Effector memory CD8-positive, alpha-beta T cell (primary cell): ENCODE measurements at places on chromosomes 3 and 15.
A peak's percentile ranks its signal among the peaks of the same experiment; 100 is the strongest.

DNA sequence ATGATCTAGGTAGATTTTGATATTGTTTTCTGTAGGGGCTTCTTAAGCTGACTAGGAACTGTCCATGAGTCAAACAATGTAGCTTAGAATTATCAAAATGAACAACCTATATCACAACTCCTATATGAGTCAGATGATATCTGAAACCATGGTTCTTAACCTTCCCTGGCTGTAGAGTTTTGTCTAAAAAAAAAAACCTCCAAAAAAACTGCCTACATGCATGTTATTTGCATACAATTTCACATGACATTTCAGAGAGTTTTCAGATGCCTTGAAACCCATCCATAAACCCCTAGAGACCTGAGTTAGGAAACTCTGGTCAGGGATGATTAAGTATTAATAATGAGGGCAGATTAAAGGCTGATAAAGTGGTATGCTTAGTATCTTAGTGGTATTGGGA, 157.0 kb downstream of the CHST2 start:
- H3K36me3 ChIP-seq, result no peaks in the 10 kb centered on the region
- H3K27me3 ChIP-seq, result no peaks in the 10 kb centered on the region

GRCh38 chr3:167450195-167450594, 23.6 kb downstream of the SERPINI2 start:
- H3K4me1 ChIP-seq, result no peaks in the 10 kb centered on the region
- H3K27me3 ChIP-seq, result no peaks in the 10 kb centered on the region
- H3K27ac ChIP-seq, result no peak overlapping the region
- no peak for DNase-seq
- H3K36me3 ChIP-seq, result no peaks in the 10 kb centered on the region

GRCh38 chr15:43879386-43880355, 52.9 kb downstream of the WDR76 start:
- DNase-seq, result no peak
- H3K4me3 ChIP-seq, result no peak overlapping the region
- no peak overlapping the region for H3K27ac ChIP-seq
- no peaks in the 10 kb centered on the region for H3K4me1 ChIP-seq
- H3K36me3 ChIP-seq, result no peaks in the 10 kb centered on the region
- H3K27me3 ChIP-seq, result no peaks in the 10 kb centered on the region

DNA sequence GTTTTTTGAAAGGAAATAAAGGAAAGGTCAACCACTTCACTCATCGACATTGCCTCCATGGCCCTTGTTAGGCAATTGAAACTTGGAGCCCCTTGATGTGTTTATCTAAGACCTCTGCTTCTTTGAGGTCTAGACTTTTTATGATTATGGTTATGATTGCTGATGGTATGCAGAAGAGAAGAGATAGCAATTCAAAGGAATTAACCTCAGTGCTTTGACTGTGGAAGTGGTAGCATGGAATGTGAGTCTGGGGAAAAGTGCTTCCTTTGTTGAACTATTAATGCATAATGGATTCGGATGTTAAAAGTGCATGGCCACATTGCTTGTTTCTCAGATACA, 46.1 kb downstream of the FNDC3B start:
- H3K27me3 ChIP-seq, result no peaks in the 10 kb centered on the region
- DNase-seq, result no peak
- no peaks in the 10 kb centered on the region for H3K36me3 ChIP-seq
- no peak overlapping the region for H3K4me3 ChIP-seq
- no peak overlapping the region for H3K27ac ChIP-seq

DNA sequence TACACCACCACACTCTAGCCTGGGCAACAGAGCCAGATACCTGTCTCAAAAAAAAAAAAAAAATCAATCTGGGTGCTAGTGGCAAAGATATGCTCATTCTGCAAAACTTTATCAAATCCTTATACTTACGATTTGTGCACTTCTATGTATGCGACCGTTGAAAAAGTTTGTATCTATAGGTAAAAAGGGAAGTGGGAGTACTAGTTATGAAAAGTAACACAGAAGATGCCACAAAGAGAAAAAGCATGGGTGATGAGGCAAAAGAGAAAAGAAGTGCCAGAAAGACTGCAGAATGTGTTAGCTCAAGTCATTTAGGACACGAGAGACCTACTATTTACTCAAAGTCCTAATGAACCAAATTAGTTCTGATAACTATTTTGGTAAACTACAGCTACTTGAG, 407.8 kb downstream of the SHQ1 start:
- no peak overlapping the region for H3K4me3 ChIP-seq
- H3K4me1 ChIP-seq, result peaks cover 68% of the 10 kb centered on the region
- no peak for DNase-seq
- H3K36me3 ChIP-seq, result peaks cover 9% of the 10 kb centered on the region

- H3K27me3 ChIP-seq, result peaks cover 15% of the 10 kb centered on the region
- no peak overlapping the region for H3K4me3 ChIP-seq
- H3K27ac ChIP-seq, result no peak overlapping the region
- H3K4me1 ChIP-seq, result no peaks in the 10 kb centered on the region
- no peak for DNase-seq
These were observed 300.1 kb downstream of the RORA start for GRCh38 chr15:60928970-60929369.

GRCh38 chr15:44490622-44491021, 46.3 kb upstream of the EIF3J start:
- H3K36me3 ChIP-seq, result peaks cover 62% of the 10 kb centered on the region
- no peaks in the 10 kb centered on the region for H3K27me3 ChIP-seq
- H3K27ac ChIP-seq, result no peak overlapping the region
- H3K4me1 ChIP-seq, result peaks cover 1% of the 10 kb centered on the region

DNA sequence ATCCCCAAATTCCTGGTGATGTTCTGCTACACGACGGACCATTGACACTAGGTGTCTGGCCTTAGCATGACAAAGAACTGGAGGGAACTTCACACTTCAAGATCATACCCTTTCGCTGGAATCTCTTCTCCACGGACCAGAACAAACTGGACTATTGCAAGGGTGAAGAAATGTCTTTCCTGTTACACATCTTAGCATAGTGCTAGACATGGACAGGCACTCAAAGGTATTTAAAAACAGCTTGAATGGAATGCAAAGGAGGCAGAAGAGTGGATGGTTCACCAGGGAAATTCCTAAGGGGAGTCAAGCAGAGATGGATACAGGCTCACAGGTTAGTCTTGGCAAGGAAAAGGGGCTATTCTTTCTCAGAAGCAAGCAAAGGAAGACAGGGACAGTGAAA, 33.5 kb upstream of the PDZRN3 start:
- H3K27ac ChIP-seq, result no peak overlapping the region
- H3K36me3 ChIP-seq, result no peaks in the 10 kb centered on the region
- no peak for DNase-seq
- H3K4me3 ChIP-seq, result no peak overlapping the region
- no peaks in the 10 kb centered on the region for H3K27me3 ChIP-seq

DNA sequence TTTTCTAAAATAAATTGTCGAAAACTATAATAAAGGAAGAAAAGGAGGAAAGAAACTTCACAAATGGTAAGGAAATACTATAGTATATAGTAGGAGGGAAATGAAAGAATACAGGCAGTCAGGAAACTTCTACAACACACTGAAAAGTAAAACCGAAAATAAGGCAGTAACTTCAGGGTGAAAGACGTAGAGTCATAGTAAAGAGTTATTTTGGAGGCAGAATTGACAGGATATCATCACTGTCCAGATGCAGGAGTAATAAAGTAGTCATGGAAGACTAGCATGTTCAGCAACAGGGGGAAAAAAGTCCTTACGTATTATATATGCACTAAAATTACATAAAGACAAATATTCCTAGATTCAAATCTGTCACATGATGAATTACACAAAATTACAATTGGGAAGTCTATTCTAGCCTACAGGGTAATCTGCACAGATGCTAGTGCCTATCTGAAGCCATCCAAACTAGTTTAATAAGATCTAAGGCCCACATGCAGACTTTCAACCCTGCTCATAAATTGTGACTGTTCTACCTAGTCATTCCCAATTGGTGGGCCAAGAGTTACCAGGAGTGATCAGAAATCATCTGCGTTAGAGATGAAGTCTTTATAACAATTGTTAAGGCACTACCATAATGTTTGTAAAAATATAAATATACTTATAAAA, 14.0 kb downstream of the VPS13C start:
- H3K4me1 ChIP-seq, result peaks cover 15% of the 10 kb centered on the region
- H3K36me3 ChIP-seq, result peaks cover 12% of the 10 kb centered on the region
- no peak for DNase-seq
- peak overlapping the region; percentile 28 for H3K4me3 ChIP-seq

GRCh38 chr15:100330221-100330620, 11.6 kb downstream of the ADAMTS17 start:
- no peak for DNase-seq
- peak overlapping the region; percentile 74 for H3K4me3 ChIP-seq
- H3K27ac ChIP-seq, result peak overlapping the region; percentile 11
- H3K36me3 ChIP-seq, result no peaks in the 10 kb centered on the region
- peaks cover 58% of the 10 kb centered on the region for H3K4me1 ChIP-seq

GRCh38 chr15:55897560-55898336, 95.7 kb downstream of the NEDD4 start:
- H3K4me1 ChIP-seq, result no peaks in the 10 kb centered on the region
- DNase-seq, result no peak
- no peaks in the 10 kb centered on the region for H3K27me3 ChIP-seq
- H3K4me3 ChIP-seq, result no peak overlapping the region

DNA sequence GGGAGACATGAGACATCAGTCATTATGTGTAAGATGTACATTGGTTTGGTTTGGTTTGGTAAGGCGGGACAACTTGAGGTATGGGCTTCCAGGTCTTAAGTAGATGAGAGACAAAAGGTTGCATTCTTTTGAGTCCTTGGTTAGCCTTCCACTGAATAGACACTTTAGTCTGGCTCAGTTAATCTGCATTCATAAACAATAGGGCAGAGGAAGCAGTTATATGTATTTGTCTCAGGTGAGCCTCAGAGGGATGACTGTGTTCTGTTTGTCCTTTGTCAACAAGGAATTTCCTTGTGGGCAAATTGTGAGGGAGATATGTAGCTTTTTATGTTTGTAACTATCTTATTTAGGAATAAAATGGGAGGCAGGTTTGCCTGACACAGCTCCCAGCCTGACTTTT, 50.4 kb downstream of the TCF12 start:
- H3K27ac ChIP-seq, result no peak overlapping the region
- DNase-seq, result no peak

- no peak overlapping the region for H3K27ac ChIP-seq
- H3K36me3 ChIP-seq, result no peaks in the 10 kb centered on the region
- H3K4me3 ChIP-seq, result no peak overlapping the region
- no peaks in the 10 kb centered on the region for H3K4me1 ChIP-seq
- no peak for DNase-seq
These were observed 223.2 kb upstream of the SOX2 start for GRCh38 chr3:181488536-181488935.

DNA sequence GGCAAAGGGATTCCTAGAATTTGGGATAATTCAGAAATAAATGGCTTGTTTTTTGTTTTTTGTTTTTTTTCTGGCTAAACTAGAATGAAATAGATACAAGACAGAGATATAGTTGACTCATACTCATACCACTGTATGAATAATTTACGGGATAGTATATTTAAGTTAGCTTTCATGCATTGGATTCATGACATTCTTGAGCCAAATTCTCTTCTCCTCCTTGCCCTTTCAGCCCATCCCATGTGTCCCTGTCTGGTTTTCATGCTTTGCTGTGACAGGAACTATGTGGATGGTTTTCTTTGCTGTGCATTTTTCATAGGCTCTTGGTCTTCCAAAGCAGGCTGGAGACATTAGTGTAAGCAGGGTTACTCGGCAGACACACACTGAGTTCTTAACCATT, 66.6 kb upstream of the UMPS start:
- H3K27ac ChIP-seq, result no peak overlapping the region
- no peaks in the 10 kb centered on the region for H3K4me1 ChIP-seq
- DNase-seq, result no peak
- no peak overlapping the region for H3K4me3 ChIP-seq
- peaks cover 13% of the 10 kb centered on the region for H3K27me3 ChIP-seq

DNA sequence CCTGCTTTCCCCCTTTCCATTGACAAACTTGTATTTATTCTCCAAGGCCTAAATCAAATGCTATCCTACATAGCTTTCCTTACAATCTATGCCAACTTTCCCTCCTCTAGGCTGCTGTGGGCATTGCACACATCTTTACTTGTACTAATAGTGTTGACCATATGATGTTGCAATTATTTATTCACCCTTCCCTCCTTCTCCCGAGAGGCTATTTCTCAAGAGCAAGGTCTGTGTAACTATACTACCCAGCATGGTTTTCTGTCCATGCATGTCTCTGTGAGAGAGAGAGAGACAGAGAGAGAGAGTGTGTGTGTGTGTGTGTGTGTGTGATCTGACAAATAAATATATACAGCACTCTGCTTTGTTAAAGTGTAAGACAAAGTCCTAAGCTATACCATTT, 63.8 kb downstream of the GTPBP8 start:
- H3K36me3 ChIP-seq, result no peaks in the 10 kb centered on the region
- no peaks in the 10 kb centered on the region for H3K27me3 ChIP-seq

DNA sequence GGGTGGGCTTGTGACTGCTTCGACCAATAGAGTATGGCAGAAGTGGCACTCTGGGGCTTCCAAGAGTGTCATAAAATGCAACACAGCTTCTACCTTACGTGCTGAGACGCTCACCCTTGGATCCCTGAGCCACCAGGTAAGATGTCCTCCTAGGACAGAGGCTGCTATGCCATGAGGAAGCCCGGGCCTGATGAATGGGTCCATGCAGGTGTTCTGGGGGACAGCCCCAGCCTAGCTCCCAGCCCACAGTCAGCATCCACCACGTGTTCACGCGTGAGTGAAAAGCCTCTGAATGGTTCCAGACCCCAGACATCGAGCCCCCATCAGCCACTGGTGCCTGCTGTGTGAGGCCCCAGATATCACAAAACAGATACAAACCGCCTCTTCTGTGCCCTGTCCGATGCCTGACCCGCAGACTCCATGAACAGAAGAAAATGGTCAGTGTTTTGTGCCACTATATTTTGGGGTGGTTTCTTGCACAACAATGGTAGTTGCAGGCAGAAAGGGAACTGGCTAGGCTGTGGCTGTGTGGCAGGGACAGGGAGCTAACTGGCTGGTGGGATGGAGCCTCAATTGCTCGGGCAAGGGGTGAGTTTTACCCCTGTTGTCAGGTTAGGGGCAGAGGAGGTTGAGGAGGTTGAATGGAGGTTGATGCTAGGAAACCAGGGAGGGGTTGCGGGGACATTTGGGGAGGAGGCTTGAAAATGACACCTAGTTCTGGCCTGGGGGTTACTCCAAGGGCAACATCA, 92.2 kb downstream of the LINGO1 start:
- DNase-seq, result no peak
- no peaks in the 10 kb centered on the region for H3K36me3 ChIP-seq
- no peak overlapping the region for H3K27ac ChIP-seq
- peaks cover 41% of the 10 kb centered on the region for H3K27me3 ChIP-seq
- H3K4me1 ChIP-seq, result peaks cover 9% of the 10 kb centered on the region
